ENCODE measurements at places on chromosomes 1 and 21.

DNA sequence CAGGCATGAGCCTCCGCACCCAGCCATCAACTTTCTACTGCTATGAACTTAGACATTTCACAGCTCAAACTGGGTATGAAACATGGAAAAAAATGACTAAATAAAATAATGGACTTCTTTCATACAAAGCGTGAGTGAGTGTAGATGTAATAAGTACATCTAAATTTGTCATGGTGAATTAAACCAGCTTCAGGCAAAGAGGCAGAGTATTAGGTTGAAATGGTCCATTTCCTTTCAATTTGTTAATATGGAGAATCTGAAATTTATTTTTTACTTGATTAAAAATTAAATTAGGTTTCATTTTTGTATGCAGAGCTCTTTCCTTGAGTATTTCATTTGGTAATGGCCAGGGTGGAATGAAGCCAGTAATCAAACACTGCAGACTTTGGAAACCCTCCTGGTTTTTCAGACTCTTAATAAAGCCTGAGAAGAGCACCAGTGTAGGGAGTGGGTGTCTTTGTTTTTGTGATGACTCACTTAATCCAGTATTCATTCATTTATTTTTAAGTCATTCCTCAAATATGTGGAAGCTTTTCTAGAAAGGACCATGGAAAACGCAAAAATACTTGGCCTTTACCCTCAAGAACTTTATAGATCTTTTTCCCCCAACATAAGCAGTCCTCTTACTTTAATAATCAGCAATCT lies 49.2 kb downstream of the ALG14 start:
- no peak for DNase-seq

- DNase-seq = no peak
Observed at GRCh38 chr1:30808067-30808662, 50.6 kb upstream of the LAPTM5 start.

DNA sequence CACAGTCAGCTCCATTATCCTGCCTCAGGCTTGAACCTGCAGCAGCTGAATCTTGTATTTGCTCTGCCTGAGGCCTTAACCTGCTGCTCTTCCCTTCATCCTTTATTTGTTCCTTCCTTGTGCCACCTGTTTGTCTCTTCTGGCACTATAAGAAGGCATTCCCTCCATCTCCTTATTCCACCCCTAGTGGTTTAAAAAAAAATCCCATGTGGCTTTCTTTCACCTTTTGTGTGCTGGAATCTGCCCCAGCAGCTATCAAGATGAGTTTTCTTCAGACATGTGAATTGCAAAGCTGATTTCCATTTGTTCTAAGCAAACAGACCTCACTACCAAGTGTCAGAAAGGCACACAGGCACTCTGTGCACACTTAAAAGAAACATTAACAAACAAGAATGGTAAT lies 294.6 kb downstream of the TTLL7 start:
- DNase-seq = no peak

DNA sequence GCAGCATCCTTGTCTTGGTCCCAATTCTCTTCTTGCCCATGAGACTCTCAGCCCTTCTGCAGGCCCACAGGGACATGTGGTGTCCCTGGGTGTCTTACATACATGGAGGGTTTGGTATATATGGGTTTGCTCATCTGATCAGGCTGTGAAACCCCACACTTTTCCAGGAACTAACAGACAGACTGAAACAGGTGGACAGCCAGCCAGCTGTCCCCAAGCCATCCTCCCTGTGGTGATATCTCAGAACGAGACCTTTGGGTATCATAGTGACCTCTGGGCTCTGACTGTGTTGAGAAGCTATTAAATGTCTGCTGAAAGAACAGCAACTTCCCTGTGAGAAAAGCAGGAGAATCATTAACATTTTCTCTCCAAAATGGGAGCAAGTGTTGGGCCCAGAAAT lies 115.5 kb upstream of the PAXBP1 start:
- no peak for DNase-seq

- DNase-seq = no peak
Observed at GRCh38 chr1:30133414-30134055, 589.9 kb downstream of the MATN1 start.

GRCh38 chr1:96073100-96073499 lies 648.5 kb upstream of the PTBP2 start:
- DNase-seq = no peak

DNA sequence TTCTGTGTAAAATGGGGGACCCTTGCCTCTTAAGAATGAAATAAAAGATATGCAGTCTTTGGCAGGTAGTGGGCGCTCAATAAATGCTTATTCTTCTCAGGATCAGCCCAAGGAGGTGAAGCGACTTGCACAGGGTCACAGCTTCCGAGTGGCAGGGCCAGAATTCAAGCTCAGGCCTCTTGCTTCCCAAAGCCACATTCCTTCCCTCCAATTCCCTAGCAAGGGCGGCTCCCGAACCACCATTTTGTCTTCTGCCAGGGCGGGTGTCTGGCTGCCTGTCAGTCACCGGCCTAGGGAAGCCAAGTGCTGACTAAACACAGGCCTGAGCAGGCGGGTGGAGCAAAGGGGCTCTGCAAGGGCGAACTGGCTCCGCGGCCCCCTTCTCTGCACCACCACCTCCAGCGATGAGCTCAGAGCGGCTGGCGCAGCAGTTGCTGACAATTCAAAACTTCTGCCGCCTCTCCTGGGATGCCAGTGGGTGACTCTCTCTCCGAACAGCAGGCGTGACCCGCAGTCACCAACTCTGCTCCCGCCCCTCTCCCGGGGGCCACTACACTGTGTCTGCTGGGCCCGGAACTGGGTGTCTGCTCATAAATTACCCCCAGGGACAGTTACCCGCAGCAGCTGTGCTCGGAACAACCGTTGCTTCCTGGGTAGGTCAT lies 10.8 kb downstream of the GPR3 start:
- DNase-seq = no peak

DNA sequence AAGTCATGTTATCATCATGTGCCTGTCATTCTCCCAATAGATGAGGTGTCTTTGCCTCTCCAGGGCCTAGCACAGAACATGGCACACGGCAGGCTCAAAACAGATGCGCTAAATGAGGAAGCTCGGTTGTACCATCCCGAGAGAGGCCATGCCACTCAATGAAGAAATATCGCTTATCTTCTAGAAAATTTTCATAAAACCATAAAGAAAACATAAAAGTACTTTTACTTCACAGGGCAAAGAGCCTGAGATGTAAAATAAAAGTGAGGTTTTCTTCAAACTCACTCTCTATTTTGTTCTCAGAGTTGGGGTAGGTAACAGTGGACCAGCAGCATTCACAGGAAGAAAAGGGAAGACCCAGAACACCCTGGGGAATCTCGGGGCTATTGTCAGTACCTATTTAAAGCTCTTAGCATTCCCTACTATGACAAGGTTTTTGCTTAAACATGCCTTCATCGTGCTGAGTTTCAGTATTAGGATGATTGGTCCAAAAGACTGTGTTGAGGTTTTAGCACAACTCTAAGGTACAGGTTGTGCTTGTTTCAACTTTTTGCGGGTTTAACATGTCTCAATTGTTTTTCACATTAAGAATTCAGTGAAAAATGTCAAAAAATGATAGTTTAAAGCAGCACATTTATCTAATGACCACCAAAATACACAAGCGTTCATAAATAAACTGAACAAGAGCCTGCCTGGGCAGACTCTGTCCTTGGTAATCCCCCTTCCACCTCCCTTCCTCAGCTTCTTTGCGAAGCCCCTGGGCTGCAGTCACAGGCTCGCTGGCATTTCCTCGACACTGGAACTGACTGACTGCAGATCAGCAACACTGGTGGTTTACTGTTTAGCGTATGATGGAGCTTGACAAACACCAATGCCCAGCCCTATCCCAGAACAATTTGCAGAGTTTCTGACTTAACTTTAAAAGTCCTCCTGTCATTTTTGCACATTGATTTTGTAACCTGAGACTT lies 55.6 kb downstream of the COQ8A start:
- DNase-seq = no peak

- DNase-seq = no peak
Observed at GRCh38 chr1:217522277-217522676, 108.6 kb downstream of the GPATCH2 start.

- DNase-seq = no peak
Observed at GRCh38 chr1:150364231-150365003, 470 bp downstream of the RPRD2 start.

DNA sequence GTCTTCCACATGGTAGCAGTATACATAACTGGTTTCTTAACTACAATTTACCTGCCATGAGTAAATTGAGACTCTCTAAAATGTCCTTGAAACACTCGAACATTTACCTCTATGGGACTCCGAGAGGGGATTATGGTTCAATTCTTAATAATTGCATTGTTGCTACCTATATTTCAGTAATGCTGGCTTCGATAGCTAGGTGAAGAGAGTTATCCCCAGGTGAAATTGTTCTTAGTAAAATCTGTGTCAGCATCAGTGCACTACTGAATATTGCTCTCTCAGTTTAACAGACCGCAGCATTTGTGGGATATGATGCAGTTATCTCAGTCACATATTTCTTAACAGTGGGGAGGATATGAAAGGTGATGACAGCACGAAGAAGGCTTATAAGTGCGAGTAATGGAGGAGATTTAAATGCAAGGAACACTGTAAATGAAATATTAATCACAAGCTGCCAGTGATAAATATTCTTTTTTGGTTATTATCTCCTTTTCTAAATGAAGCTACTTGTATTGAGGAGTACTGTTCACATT lies 801.9 kb downstream of the BRINP3 start:
- no peak for DNase-seq

- no peak for DNase-seq
Observed at GRCh38 chr1:147897029-147897752, 5.4 kb upstream of the GJA8 start.

DNA sequence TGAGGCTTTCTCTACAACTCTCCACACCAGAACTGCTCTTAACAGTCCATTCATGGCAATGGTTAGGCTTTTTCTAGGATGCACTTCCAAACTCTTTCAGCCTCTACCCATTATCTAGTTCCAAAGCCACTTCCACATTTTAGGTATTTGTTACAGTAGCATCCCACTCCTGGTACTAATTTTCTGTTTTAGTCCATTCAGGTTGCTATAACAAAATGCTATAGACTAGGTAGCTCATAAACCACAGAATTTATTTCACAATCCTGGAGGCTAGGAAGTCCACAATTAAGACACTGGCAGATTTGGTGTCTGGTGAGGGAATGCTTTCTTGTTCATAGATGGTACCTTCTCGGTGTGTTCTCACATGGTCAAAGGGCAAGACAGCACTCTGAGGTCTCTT lies 17.3 kb upstream of the EPS8L3 start:
- no peak for DNase-seq

GRCh38 chr21:45219517-45219916 lies 68.2 kb downstream of the POFUT2 start:
- no peak for DNase-seq

- no peak for DNase-seq
Observed at GRCh38 chr1:176656257-176656995, 193.5 kb downstream of the PAPPA2 start.

DNA sequence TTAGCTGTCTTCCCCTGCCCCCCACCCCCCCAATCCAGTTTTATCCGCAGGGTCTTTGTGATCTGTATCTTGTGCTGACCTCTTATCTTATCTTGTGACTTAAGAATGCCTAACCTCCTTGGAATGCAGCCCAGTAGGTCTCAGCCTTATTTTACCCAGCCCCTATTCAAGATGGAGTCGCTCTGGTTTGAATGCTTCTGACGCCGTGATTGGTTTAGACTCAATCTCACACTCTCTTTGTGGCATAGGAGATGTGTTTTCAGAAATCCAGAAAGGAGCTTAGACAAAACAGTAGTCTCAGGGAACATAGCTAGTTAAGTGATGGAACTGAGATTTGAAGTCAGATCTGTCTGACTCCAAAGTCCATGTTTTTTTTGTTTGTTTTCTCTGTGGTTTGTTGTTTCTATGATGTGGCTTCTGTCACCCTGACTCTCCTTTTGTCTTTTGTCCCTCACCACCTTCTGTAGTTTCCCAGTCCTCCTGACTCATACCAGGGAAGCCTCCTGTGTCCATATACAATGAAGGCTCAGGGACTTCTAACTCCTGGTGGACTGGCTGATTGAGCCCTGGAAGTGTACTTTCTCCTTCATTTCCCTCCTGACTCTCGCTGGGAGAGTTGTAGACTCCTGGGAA lies 18.1 kb upstream of the USP24 start:
- DNase-seq = no peak

GRCh38 chr1:104459886-104460285 lies 710.2 kb downstream of the AMY1C start:
- DNase-seq = no peak

DNA sequence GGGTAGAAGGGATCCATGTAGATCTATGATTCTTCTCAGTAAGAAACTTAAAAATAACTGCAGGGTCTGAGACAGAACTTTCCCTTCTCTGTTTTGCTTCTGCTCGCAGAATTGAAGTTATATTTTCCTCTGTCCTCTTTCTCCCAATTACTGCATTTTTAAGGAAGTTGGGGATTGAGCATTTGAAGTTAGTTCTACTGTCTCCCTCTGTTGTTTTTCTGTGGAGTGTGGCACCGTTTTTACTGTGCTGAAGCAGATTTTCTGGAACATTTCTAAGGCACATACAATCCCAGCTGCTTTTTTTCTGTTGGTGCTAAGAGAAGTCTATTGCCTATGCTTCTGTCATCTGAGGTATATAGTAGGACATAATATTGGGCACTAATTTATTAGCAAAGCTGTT lies 43.3 kb downstream of the RASAL2 start:
- no peak for DNase-seq

DNA sequence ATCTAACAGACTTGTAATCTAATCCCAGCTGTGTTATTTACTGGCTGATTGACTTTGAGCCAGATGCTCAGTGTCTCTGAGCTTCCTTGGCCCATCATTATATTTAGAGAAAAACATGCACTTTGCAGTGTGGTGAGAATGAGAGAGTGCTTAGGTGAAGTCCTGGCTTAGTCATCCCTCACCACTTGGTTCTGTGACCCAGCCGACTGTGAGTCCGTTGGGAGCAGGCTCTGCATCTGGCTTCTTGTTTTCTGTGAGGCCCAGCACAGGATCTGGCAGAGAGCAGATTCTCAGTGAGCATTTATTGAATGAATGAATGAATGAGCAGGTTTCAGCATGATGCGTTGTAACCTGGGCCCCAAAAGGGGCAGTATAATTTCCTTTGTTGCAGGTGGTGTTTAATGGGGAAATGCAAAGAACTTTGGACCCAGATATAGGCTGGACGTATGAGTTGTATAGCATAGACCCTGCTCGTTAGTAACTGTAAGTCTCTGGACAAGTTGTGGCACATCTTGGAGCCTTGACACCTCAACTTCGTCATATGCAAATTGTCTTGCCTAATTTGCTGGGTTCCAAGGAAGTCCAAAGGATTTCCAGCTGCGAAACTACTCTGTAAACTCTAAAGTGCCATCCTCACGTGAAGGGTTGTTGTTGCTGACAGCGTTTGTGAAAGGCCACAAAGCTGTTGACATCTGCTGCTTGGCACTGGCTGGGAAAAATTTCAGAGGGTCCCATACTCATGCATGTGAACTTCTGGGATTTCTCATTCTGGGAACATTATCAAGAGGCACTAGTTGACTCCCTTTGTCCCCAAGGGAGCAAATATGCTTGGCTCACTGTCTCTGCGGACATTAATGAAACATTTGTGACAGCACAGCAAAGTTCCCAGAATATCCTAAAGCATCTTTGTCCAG lies 138.8 kb upstream of the USP24 start:
- no peak for DNase-seq

- no peak for DNase-seq
Observed at GRCh38 chr1:39574646-39575045, 1.9 kb downstream of the PABPC4 start.

- no peak for DNase-seq
Observed at GRCh38 chr21:38956856-38957571, 151.3 kb downstream of the ETS2 start.

All from Panc1 (cell line).